Ureter (tissue), 1 donor: ENCODE measurements at places on chromosomes 1 and 21. TPM values are rescaled to one million over a fixed set of nuclear protein-coding genes. Genes with fewer than 3 reads are reported as not detected.
A peak's percentile ranks its signal among the peaks of the same experiment; 100 is the strongest.

GRCh38 chr1:42369471-42369870, 11.1 kb upstream of the RIMKLA start:
- DNase-seq, result no peak

GRCh38 chr1:153485863-153486262, 25.4 kb upstream of the S100A7 start:
- DNase-seq, result no peak

ATAD3C gene
- 8.0 TPM for total RNA-seq

DNA sequence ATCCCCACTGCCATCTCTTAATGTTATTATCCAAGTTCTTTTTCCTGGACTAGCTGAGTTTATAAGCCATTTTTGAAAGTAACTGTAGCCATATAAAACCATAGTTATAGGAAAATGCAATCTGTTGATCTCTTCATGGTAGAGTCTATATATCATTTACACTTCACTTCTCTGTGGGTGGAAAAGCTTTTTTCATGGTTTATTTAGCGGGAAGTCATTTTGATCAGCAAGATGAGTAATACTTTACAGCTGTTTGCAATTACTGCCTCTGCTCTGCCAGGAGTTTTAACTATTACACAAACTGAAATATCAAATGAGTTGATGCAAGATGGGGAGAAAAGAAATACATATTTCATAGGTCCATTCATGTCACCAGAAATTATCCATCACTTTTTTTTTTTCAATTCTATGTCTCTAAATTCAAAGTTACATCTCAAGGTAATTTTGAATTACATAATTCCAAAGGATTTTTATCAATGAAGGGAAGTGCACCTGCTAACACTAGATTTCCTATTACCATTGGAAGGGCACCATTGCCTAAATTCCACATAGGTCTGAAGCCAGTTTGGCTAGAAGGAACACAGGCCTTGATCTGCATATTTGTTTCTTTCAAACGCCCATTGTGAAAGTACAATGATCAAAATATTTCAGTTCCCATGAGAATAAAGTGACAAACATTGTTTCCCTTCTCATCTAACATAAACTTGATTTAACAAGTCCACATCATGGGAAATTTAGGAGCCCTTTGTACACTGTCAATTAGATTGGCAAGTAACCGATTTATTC, 296.7 kb downstream of the ZNF326 start:
- DNase-seq, result no peak

LCE3E gene
- total RNA-seq, result not detected

DNA sequence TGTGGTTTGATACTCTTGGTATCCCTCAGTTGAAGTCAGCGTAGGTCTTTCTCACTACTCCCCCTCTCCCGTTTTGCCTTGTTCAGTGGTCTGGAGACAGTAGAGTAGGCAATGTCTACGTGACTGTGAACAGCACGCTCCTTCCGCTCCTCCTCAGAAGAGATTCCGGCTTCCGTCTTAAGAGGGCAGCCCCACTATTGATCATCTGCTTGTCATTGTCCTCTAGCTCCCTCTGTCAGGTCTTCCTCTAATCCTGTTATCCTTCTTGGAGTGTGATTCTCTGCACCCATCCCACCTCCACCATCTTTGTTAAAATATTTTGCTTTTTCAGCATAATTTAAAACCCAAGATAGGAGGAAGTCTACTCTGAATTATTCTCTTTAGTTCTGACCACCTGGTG, 129.9 kb upstream of the KCNK2 start:
- DNase-seq, result no peak

DNA sequence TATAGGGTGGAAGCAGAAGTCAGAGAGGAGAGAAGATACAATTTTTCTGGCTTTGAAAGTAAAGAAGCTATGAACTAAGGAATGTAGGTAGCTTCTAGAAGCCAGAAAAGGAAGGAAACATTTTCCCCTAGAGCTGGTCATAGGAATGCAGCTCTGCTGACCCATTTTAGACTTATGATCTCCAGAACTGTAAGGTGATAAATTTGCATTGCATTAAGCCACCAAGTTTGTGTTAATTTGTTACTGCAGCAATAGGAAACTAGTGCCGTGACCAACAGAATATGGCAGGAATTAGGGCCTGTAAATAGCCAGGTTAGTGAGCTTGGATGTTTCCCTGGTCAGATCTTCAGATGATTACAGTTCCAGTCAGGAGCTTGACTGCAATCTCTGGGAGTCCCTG, 244.3 kb upstream of the C1orf105 start:
- no peak for DNase-seq

- no peak for DNase-seq
These were observed 19.4 kb downstream of the MECR start for GRCh38 chr1:29211086-29212030.

IL6R gene
- total RNA-seq, result 12.5 TPM

YARS1 gene
- 205 TPM for total RNA-seq

IL10 gene
- total RNA-seq, result 0.68 TPM

MXRA8 gene
- 41.9 TPM for total RNA-seq

DNA sequence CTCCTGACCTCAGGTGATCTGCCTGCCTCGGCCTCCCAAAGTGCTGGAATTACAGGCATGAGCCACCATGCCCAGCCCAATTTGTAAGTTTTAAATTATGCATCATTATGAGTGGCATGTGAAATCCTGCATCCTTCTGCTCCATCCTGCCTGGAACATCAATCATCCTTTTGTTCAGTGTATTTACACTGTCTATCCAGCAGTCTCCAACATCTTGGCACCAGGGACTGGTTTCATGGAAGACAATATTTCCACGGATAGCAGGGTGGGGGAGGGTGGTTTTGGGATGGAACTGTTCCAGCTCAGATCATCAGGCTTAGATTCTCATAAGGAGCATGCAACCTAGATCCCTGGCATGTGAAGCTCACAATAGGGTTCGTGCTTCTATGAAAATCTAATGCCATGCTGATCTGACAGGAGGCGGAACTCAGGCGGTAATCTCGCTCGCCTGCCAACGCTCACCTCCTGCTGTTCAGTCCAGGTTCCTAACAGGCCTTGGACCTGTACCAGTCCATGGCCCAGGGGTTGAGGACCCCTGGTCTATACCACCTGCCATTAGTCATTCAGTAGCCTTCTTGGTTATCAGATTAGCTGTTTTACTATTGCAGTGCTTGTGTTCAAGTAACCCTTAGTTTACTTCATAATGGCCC, 22.2 kb upstream of the TCEA3 start:
- DNase-seq, result no peak

COG2 gene
- 36.7 TPM for total RNA-seq

GRCh38 chr1:211478376-211478775, 13.6 kb downstream of the RD3 start:
- no peak for DNase-seq

INTS7 gene
- total RNA-seq, result 17.2 TPM

ST6GALNAC3 gene
- total RNA-seq, result 11.7 TPM

DNA sequence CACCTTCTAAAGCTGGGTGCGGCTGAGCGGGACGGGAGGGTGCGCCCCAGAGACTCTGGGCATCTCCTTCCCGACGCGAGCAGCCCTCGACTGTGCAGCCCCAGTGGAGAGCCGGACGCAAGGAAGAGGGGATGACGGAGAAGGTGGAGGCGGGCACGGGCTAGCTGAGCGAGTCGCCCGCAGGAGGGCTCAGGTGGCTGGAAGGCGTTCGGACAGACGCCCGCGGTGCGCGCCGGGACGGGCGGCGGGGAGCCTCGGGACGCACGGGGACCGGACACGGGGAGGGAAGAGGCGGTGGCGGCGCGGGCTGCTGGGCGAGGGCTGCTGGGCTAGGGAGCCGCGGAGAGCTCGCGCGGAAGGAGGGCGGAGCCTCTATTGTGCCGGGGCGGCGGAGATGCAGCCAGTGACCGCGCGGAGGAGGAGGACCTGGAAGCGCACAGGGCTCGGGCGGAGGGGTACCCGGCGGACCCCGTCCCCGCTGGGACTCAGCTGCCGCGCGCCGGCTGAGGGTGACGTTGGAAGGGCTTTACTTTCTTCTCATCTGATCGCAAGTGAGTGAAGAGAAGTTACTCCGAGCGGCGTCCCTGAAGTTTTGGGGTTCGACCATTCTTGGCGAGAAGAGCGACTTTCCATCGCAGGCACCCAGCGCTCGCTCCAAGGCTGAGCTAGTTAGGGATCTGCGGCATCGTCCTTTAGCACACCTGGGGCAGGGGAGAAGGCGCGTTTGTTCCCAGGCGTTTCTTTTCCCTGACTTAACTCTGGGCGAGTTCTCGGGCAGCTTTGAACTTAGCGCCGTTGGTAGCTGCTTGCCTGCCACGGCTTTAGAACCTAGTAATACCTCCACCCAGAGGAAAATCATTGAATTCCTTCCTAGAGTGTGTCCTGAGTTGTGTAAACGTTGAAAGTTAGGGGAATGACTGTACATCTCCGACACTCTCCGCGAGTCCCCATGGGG, at the start of gene OLFML2B:
OLFML2B (minus strand) TSS at position 323 of the 955 bp plus-strand sequence. CDS start 439 bp downstream, outside the sequence.
- peak; percentile 58 for DNase-seq

TESK2 gene
- total RNA-seq, result 12.3 TPM

DNA sequence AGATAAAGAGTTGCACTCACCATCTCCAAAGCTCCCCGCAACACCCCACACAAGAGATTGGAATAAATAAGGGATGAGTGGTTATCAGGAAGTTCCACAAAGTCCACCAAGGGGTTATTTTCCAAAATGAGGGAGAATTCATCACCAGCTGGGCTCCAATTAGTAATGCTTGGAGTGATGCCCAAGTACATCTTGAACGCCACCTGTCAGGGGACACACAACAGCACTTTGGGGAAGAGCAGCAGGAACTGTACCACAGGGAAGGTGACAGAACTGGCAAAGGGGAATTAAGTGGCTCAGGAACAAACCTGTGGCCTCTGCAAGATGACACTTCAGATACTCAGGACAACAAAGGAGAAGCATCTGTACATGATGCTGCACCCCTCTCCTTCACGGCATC, 11.5 kb downstream of the TRAPPC3 start:
- DNase-seq, result no peak

PIGR gene
- 670 TPM for total RNA-seq

GCSAML gene
- 0.91 TPM for total RNA-seq

CSRP1 gene
- total RNA-seq, result 545 TPM

DNA sequence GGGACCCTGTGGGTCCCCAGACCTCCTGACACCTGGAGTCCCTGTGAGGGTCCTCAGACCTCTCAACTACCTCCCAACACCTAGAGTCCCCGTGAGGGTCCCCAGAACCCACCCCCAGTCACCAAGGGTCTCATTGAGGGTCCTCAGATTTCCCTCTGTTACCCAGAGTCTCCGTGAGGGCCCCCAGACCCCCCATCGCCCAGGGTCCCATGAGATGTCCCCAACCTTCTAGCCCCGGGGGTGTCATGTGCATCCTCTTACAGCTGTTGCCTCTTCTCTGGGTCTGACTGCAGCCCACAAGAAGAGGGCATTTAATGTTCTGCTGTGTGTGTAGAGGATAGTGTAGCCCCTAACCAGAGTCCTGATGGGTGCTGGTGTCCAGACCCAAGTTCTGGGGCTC, 2.0 kb upstream of the GJC2 start:
- no peak for DNase-seq

DNA sequence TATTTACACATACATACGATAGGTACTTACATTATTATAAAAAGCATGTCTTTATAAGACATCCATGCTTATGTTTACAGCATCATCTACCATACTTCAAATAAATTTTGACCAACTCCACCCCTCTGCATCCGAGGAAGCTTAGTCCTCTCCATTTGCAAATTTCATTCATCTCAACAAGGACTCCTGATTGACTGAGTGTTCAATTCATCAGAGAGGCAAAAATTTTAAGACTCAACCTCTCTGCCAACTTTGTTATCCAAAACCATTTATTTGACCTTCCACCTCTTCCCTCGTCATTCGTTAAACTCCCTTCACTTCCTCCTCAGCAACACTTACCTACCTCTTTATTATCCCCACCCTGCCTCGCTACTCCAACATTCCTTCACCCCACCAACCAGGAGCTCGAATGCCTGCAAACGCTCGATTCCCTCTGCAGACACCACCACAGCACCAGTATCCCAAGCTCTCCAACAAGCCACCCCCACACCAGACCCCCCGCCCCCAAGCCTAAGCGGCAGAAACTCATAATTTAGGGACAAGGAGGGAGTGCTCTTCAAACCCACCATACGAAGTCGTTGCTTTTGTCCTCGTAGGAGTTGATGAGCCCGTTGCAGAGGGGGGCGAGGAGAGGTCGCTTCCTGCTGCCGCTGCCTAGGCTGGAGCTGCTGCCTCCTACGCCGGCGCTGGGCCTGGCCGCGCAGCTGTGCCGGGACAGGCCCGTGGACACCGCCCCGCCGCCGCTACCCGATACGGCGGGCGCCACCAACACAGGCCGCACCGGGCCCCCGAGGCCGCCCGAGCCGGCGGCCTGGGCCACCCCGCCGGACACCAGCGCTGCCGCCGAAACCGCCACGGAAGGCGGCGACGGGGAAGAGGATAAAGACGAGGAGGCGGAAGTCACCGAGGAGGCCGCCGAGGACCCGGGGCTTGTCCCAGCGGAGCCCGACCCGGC, 803 bp downstream of the COP1 start:
- peak; percentile 50 for DNase-seq

- no peak for DNase-seq
These were observed 14.9 kb downstream of the SLC45A3 start for GRCh38 chr1:205665201-205666045.

- no peak for DNase-seq
These were observed 6.1 kb upstream of the LHX8 start for GRCh38 chr1:75127916-75128717.

DNA sequence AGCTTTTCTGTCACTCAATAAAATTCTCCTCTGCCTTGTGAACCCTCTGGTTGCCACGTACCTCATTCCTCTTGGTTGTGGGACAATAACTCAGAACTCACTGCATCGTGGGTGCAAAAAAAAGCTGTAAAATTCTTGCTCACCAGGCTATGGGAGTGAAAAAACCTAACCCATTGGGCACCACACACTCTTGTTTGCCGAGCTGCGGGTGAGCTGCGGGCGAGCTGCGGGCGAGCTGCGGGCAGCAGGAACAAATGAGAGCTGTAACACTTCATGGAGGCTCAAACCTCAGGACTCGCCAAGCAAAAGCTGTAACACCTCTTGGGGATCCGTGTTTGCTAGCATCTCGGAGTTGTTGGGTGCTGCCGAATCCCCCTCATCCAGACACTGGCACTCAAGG, 641.3 kb upstream of the CHRM3 start:
- DNase-seq, result no peak

ANP32E gene
- total RNA-seq, result 23.4 TPM

DNA sequence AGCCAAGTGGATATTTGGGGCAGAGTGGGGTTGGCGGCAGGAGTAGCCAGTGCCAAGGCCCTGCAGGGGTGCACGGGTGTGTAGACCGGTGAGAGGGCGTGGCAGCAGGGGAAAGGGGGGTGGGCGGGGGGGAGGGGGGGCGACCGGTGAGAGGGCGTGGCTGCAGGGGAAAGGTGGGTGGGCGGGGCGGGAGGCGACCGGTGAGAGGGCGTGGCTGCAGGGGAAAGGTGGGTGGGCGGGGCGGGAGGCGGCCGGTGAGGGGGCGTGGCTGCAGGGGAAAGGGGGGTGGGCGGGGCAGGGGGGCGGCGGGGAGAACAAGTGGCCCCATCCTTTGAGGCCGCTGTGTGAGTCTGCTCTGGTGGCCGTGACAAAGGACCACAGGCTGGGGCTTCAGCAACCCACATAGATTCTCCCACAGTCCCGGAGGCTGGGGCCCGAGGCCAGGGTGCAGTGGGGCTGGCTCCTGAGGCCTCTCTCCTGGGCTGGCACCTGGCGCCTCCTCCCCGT, 25.8 kb downstream of the RRP1 start:
- DNase-seq, result no peak

ACTN2 gene
- 6.7 TPM for total RNA-seq

PADI3 gene
- 65.3 TPM for total RNA-seq
